IMR-90 (cell line): ENCODE measurements at places on chromosomes 4 and X. TPM values are rescaled to one million over a fixed set of nuclear protein-coding genes. Genes with fewer than 3 reads are reported as not detected.

- no peak for DNase-seq
These were observed 12.0 kb upstream of the CD38 start for GRCh38 chr4:15765910-15766697.

FABP2 gene
- polyA plus RNA-seq = not detected in 2 replicates

DNA sequence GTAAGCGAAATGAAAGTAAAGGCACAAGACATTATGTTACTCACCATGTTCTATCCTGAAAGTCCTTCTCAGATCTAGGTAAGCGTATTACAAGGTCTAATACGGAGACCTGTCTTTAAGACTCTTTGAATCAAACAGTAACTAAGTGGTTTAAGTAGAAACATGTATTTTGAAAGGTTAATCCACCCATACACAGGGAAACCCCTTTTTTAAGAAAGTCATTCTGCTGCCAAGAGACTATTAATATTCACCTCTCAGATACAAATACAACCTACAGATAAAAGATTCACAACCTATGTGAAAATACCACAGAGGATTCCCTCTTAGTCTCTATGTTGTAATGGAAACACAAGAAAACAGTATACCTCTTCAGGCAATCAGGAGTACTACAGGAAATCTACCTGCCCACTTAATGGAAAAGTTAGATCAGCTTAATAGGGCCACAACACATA lies 63.2 kb upstream of the TNIP3 start:
- DNase-seq = no peak

DNA sequence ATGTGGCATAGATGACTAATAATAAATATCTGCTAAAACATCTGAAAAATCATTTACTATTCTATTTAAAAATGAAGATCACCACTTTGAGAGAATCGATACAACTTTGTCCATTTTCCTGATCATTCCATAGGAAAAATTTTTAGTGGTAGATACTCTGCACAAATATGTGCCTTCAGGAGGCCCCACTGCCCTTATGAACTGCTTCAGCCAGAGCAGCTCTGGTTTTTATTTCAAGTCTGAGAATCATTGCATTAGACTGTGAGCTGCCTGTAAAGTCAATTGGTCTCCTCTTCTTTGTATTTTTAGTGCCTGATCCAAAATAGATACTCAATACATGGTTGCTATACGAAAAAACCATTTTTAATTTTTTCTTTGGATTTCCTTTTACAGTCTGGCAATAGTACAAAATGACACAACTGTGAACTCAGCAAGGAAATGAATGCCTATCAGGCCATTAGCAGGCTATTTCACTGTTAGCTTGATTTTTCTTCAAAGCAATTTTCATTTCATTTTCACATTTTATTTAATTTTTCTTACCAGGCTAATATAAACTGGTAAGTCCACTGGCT lies 69.1 kb downstream of the SHISA3 start:
- no peak for DNase-seq

GYPE gene
- polyA plus RNA-seq = 0.36 and 0.42 TPM in 2 replicates

DNA sequence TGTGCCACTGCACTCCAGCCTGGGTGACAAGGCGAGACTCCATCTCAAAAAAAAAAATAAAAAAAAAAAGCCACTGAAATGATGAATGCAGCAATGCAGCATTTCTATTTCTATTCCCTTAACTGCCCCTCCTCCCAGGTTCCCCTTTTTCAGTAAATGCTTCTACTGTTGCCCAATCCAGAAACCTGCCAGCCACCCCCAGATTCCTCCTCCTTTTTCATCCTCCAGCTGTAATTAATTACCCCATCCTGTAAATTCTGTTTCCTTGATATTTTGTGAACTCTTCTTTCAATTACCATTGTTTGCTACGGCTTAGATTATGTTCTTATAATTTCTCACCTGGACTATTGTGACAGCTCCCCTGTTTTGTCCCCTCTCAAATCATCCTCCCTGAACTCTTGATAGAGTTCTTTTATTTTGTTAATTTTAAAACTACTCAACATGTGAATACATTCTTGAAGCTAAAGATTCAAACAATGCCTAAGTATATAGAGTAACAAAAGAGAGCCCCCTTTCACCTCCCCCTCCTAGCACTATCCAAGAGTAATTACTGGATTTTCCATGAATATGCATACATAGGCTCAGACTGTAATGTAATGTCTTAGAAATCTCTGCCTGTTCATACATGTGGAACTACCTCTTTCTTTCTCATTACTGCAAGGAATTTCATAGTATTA lies 140.6 kb upstream of the GPC4 start:
- DNase-seq = no peak

GRCh38 chr4:122100508-122100907 lies 51.6 kb upstream of the BLTP1 start:
- no peak for DNase-seq

DNA sequence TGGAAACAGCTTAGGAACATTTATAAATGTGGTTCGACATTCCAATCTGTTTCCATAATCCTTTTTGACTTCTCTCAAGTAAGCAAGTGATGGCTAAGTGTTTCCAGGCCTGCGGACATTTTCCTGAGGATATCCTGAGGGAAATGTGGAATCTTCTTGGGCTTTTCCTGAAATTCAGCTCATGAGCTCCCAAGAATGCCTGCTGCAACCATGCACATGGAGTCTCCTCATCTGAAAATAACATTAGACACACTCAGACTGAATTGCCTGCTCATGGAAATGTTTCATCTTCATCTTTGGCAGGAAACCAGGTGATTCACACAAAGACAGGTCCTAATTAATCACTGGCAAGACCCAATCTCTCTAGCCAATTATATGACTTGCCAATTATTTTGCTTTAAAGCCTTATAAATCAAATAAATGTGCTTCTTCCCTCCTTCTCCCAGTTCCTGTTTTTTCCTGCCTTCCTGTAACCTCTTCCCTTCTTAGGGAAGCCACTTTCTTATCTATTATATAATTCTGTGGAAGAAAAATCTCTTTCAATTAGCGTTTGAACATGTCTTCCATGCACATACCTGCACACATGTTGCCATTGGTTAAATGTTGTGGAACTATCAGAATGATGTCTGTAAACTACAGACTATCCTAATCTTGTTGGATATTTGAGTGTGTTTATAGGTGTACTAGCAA lies 104.6 kb upstream of the MXRA5 start:
- no peak for DNase-seq

DNA sequence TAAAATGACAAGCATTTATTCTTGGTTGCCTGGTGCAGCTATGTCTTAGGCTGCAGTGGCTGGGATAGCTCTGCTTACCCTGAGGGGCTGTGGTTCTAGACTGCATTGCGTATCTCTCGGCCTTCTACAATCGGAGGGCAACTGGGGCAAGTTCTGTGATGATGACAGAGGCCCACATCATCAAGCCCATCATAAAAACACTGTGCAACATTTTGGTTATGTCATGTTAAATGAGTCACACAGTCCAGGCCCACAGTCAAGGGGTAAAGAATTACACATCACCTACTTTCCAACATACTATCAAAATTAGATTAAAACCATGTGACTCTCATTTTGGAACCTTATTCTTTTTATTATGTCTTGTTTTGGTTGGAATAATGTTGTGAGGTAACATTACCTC lies 120.2 kb upstream of the GUCY1A1 start:
- DNase-seq = peak; percentile 43

SSX2 gene
- not detected in 2 replicates for polyA plus RNA-seq

FAM149A gene
- polyA plus RNA-seq = 0.44 and 0.70 TPM in 2 replicates

DNA sequence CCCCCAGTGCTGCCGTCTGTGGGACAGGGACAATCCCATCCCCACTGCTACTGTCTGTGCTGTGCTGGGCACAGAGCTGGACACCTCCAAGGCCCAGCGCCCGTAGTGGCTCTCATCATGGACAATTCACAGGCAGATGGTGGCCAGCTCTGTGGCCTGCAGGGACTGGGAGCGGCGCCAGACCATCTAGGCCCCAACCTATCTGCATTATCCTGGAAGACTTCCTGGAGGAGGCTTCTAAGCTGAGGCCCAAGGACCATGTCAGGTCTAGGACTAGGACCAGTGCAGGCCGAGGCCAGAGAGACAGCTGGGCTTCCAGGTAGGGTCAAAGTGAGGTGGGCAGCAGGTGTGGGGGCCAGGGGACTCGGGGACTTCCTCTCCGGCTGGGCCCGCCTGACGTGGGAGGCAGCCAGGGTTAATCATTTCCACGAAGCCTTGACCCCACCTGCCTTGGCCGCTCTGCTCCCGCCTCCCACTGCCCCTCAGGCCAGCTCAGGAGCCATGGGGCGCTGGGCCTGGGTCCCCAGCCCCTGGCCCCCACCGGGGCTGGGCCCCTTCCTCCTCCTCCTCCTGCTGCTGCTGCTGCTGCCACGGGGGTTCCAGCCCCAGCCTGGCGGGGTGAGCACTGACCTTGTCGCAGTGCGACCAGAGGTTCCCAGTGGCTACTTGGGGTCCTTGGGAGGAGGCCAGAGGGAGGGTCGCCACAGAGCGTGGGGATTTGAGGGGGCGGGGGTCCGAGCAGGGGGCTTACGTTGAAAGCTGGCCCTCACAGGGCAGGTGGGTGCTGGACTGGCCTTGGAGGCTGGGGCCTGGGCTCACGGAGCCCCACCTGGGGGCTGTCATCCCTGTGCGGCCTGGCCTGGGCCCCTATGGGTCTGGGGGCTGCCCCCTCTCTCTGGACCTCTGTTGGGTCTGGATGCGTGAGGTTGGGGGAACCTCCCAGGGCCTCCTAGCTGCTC lies at the start of gene HGFAC:
TSS of gene HGFAC (plus strand) at position 468 of the 959 bp plus-strand sequence. CDS start at position 502, 34 bp downstream.
- no peak for DNase-seq

SMIM9 gene
- not detected in 2 replicates for polyA plus RNA-seq

FANCB gene
- 1.6 and 2.5 TPM in 2 replicates for polyA plus RNA-seq
